ENCODE measurements at places on chromosomes 16 and 17.

- no peak for DNase-seq
These were observed 57.9 kb downstream of the SDK2 start for GRCh38 chr17:73586275-73586832.

- no peak for DNase-seq
These were observed 21.1 kb downstream of the GAS7 start for GRCh38 chr17:10177131-10177912.

GRCh38 chr17:27968206-27968732, 74.2 kb upstream of the NLK start:
- DNase-seq: no peak

DNA sequence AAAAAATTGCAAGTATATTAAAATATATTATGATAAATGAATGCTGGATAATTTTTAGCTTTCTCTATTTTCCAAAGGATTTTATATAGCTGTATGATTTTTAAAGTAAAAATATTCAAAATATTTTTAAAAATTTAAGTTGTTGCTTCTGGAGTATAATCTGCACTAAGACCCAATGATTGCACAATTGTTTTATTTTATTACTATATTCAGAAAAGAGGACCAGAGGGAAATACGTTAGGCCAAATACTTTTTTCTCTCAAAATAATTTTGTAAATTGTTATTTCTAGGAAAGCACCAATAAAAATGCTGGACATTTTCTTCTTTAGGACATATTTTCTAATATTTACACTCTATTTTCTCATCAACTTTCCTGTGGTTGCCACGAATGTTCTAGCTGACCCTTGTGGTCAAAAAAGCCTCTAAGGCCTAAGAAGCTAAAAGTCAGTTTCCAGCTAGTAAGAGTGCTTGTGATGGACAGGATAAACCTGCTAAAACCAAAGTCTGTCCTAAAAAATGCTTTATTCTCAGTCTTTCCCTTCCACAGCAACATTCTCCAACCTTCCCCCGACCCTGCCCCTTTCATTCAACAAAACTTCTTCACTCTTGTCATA, 31.2 kb downstream of the MMD start:
- no peak for DNase-seq

- DNase-seq: no peak
These were observed 79.0 kb upstream of the CDC42EP4 start for GRCh38 chr17:73390851-73391250.

GRCh38 chr16:65543781-65544740, 422.2 kb upstream of the CDH11 start:
- DNase-seq: no peak

- no peak for DNase-seq
These were observed 2.4 kb upstream of the TMEM204 start for GRCh38 chr16:1530883-1531637.

DNA sequence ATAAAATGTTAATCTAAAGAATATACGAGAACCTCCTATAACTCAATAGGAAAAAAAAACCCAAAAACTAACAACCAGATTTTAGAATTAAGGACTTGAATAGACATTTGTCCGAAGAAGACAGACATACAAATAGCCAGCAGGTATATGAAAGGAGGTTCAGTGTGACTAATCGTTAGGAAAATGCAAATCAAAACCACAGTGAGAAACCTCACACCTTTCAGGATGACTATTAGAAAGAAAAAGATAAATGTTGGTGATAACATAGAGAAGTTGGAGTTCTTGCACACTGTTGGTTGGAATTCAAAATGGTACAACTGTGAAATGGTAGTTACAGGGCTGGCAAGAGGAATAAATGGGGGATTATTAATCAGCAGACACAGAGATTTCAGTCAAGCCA, 339.0 kb downstream of the TMEM114 start:
- DNase-seq: no peak

DNA sequence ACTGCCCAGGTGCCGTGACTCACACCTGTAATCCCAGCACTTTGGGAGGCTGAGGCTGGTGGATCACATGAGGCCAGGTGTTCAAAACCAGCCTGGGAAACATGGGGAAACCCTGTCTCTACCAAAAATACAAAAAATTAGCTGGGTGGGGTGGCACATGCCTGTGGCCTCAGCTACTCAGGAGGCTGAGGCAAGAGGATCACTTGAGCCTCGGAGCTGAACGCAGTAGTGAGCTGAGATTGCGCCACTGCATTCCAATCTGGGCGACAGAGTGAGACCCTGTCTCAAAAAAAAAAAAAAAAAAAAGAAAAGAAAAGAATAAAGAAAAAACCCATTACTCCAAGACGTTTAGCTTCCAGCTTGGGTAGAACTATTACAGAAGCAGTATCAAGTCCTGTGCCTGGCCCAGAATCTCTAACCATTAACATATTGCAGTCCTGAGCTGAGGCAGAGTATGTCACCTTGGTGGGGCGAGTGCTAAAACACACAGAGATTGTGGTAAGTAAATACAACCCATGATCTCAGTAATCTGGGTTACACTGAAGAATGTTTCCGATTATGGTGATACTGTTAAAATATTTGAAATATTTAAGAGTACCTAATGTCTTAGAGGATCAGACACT, 23.2 kb upstream of the CFAP20 start:
- DNase-seq: no peak

DNA sequence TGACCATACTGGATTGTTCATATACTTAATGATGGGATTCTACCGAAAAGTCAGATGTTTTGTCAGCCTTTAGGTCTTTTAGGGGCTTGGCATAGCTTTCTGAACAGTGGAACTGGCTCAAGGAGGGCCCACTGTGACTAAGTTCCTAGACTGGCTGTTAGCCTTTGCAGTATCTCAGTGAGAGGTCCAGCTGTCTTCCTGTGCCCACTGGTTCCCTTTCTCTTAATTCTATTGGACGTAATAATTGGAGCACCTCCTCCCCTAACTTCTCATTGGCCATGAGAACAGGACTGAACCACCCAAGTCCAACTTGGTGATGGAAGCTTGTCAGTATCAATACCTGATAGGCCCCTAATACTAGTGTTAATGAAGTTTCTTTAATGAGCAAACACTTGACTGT, 13.5 kb downstream of the KPNA2 start:
- DNase-seq: no peak

DNA sequence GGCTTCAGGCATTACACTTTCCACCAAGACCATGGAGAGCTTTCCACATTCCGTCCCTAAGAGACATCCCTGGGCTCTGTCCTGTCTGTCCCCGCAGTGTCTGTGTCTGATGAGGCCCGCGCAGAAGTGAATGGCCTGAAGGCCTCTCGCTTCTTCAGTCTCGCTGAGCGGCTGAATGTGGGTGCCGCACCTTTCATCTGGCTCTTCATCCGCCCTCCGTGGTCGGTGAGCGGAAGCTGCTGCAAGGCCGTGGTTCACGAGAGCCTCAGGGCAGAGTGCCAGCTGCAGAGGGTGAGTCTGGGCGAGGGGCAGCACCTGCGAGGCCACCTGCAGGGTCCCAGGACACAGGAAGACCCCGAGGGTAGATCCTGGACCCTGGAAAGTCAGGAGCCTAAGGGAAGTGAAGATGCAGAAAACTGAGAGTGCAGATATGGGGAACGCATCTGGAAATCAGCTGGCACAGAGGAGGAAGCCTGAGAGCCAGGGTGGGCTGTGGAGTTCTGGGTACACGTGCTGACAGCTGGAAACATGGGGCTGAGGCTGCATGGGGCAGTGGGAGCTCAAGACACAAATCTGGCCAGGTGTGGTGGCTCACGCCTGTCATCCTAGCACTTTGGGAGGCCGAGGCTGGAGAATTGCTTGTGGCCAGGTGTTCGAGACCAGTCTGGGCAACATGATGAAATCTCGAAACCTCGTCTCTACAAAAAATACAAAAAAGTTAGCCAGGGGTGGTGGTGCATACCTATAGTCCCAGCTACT, 8.0 kb downstream of the CCNF start:
- DNase-seq: peak; percentile 52

DNA sequence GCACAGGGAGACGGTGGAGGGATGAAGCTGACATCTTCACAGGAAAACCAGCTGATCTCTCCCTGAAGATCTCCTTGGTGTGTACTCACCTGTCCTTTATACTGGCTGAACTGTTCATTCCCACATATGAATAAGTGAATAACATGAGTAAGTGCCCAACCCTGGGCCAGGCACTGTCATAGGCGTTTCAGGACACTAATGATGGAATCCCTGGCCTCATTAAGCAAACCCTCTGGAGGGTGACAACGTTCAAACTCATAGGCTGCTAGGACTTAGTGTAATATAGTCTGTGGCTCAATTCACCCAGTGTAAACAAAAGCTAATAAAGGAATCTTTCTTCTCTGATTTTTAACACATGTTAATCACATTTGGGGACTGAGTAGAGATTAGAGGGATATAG, 24.5 kb downstream of the GAS7 start:
- no peak for DNase-seq

- no peak for DNase-seq
These were observed 22.6 kb downstream of the ACSM1 start for GRCh38 chr16:20674684-20675487.

DNA sequence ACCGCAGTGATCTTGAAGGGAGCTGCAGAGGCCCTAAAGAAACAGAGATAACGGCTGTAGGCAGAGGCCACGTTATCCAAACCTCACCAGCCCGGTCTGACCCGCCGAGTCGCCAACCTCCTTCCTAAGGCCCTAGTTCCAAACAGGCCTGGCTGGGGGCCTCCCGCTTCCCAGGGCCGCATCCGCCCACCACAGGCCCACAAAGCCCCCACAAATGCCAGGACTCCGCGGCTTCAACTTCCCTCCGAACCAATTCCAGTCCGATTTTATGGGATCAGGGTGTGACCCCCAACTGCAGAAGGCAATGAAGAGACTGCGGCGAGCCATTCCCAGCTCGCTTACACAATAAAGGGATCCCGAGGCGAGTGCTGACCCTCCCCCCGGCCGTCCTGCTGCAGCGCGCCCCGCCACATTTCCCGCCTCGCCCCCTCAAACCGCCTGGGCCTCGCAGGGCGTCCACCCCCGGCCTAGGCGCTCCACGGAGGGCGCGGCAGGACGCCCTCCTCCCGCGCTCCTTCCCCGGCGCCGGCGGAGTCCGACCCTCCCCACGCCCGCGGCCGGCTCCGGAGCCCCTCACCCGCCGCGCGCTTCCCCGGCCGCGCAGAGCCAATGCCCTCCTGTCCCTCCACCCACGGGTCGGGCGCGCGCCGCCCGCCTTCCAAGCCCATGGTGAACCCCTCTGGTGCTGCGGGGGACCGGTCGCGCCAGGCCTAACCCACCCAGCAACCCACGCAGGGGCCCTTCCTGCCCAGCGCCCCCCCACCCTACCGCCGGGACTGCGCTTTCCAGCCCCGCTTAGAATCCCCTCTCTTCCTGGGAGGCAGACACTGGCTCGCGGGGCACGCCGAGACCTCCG, 926 bp downstream of the MYH10 start:
- peak; percentile 58 for DNase-seq

- DNase-seq: no peak
These were observed 104.7 kb downstream of the MRM1 start for GRCh38 chr17:36705874-36706731.

- peak; percentile 55 for DNase-seq
These were observed 488 bp downstream of the TFAP4 start for GRCh38 chr16:4272114-4272956.

- DNase-seq: no peak
These were observed 39.1 kb downstream of the HOXB1 start for GRCh38 chr17:48491527-48492273.

GRCh38 chr16:389352-389751, 7.6 kb upstream of the PGAP6 start:
- DNase-seq: no peak

GRCh38 chr17:31704483-31704882, 154.6 kb downstream of the COPRS start:
- no peak for DNase-seq

- DNase-seq: no peak
These were observed 7.8 kb upstream of the SSTR2 start for GRCh38 chr17:73156887-73157520.
